Breast epithelium (tissue), 4 donors: ENCODE measurements at places on chromosomes 6 and 20.

DNA sequence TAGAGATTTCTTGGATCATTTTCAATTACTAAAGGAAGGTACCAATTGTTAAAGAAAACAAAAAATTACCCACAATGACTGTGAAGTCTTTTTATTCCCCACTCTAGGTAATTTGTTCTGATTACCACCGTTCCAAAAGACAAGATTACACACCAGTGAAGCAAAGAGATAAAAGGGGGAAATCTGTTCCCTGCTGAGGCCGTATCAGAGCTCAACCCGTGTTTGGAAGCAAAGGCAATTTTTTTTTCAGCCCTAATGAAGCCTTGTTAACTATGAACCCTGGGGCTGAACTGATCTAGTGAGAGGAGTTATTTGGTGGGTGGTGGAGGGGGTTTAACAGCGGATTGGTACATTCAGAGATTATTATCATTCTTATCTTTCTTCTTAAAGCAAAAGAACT lies 128.5 kb downstream of the ALDH8A1 start:
- DNase-seq, result no peak

GRCh38 chr6:125748406-125749172 lies 843 bp upstream of the HEY2 start:
- DNase-seq, result no peak

- no peak for DNase-seq
Measured at GRCh38 chr20:40255365-40255764, 433.7 kb downstream of the MAFB start.

DNA sequence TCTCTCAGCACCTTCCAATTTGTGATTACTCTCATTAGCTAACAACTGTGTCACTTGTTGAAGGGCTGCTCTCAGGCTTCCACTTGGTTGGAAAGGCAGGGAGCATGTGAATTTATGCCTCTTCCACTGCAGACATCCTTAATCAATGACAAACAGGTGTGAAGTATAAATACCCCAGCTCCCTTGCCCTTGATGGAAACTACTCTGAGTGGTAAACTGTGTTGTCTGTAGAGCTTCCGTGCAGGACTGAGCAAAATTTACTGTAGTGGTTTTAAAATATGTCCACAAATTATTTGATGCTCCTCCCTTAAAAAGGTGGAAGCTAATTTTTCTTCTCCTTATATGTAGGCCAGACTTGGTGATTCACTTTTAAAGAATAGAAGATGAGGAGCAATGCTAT lies 253.0 kb upstream of the TBX18 start:
- DNase-seq, result no peak

- DNase-seq, result no peak
Measured at GRCh38 chr6:166998256-166999144, 697 bp upstream of the CEP43 start.

DNA sequence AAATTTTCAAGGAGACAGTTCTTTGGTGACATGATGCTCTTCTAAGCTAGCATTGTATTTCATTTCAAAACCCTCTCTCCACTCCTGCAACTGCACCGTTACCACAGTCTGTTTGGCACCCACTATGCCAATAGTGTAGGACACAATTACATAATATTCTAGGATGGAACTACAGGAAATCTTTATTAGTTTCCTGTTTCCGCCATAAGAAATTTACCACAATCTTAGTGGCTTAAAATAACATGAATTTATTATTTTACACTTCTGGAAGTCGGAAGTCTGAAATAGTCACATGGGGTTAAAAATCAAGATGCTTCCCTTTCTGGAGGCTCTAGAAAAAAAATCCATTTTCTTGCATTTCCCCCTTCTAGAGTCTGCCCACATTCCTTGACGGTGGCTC lies 733.1 kb downstream of the HDGFL1 start:
- no peak for DNase-seq

GRCh38 chr6:42300701-42301100 lies 83.0 kb upstream of the MRPS10 start:
- DNase-seq, result no peak

DNA sequence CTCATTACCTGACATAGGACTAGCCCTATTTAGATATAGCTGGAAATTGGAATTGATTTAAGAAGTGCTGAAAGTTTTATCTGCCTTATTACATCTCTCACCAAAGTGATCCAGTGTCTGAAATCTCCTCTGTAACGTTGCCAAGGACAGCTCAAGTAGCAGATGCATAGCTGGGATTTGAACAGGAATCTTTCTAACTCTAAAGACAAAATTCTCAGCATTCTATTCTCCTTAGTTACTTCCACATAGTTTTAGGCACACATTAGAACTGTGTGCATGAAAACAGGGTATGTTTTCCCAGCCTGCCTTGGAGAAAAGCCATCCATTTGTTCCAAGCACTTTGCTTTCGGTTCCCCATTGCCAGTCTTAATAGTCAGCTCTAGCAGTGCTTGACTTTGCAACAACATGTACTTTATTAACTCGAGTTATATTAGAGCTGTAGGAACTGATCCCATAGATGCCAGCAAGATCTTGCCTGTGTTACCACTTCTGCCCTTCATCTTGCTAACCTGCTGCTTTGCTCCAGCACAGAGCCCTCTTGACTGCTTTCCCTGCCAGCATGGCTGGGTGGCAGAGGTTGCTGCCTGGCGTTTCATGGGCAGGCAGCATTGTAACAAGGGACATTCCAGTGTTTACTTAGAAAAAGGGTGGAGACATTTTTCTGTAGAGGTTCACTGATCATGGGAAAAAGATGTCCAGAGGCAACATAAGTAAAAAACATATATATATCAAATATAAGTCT lies 56.1 kb upstream of the STMND1 start:
- DNase-seq, result no peak

DNA sequence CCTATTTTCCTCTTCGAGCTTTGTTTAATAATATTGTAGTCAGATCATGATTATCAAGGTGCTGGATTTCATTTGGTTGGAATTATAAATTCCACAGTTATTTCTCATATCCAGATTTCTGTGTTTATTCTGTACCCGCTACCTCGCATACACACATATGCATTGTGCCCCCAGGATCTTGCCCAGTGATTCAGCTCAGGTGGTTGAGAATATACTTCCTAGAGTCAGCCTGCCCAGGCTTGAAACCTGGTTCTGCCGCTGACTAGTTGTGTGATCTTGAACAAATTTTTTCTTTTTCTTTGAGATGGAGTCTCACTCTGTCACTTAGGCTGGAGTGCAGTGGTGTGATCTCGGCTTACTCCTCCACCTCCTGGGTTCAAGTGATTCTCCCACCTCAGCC lies 14.7 kb downstream of the GINM1 start:
- DNase-seq, result no peak

GRCh38 chr20:7879883-7880282 lies 60.4 kb downstream of the HAO1 start:
- DNase-seq, result no peak

DNA sequence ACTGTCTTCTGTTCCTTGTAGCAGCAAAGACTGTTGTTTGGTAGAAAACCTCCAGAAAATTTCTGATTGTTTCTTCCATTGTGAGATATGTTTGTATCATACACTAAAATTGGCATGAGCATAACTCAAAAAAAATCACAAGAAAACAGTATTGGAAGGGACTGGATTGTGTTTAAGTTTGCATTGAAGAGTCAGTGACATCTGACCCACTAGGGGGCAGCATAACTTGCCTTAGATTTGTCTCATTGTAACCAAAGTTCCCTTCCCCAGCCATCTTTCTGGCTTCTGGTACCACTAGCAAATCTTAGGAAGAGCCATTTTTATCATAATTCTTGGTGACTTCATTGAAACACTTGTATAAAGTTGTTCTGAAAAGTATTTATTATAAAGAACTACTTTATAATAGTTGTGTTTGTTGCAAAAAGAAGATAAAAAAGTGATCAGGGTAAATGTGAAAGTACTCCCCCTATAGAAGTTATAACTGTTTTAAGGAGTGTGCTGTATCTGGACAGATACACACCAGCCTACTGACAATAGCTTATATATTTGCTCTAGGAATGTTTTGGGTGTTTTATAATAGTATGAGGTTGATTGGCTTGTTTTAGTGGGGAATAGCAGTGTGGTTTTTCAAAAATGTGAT lies 7.7 kb downstream of the CSTF1 start:
- no peak for DNase-seq

GRCh38 chr20:63377256-63377941 lies 16.2 kb upstream of the CHRNA4 start:
- DNase-seq, result no peak

DNA sequence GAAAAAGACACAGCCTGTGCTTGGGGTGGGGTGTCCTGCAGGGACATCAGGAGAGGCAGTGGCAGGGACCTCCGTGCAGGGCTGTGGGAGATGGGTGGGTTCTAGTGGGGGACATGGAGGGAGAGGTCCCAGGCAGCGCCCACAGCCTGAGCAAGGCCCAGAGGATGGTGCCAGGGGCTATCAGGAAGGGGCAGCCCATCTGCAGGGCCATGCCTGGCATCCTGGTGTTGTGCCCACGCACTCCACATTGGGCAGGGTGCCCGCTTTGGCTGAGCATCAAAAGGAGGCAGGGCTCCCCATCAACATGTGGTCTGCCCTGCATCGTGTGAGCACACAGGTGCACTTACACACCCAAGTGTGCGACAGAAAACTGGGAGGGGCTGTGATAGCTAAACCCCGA lies 184.3 kb upstream of the SNX9 start:
- DNase-seq, result no peak

DNA sequence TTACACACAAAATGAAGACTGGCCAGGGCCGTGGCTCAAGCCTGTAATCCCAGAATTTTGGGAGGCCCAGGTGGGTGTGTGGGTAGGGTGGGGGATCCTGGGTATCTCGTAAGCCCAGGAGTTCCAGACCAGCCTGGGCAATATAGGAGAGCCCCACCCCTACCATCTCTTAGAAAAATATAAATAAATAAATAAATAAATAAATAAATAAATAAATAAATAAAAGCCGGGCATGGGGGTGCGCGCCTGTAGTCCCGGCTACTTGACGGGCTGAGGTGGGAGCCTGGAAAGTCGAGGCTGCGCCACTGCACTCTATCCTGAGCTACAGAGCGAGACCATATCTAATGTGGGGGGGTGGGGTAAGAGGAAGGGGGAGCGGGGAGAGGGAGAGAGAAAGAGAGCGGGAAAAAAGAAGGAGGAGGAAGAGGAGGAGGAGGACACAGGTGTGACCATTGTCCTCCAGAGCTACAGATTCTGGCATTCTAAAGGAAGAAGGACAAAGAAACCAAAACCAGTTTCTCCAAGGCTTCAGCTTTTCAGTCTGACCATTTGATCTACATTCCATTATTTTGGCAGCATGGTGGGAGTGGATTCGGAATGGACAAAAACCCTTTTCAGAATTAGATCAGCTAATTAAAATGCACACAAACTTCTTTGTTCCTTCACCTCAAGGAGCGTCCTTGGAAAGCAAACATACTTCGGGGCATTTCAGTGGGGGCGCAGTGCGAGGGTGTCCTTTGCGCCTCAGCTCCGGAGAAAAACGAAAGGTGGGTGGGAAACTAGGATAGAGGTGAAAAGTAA lies 577 bp upstream of the C6orf141 start:
- DNase-seq, result no peak

DNA sequence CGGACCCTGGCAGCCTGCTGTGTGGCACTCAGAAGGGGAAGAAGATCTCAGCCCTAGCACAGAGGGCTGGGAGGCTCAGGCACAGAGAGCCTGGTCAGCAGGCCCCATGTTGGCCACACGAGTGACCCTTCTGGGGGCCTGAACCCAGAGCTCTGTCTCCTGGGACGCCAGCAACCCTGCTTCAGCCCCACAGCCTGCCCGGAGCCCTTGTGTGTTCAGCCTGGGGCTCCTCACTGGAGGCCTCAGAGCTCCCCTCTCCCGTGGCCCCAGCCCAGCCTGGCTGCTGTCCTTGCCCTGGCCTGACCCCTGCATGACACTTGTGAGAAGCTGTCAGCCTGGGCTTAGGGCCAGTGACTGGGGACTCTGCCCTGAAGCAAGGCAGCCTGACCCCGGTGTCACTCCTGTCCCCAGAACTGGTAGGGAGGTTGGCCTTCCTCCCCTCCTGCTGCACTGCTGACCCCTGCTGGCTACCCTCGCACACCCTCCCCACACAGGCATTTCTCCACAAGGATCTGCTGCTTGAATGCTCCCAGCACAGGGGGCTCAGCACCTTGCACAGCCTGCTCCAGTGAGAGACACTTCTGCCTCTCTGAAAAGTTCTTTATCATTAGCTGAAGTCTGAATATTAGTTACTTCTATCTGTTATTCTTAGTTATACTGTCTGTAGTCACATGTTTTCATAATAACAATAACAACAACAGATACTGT lies 15.4 kb upstream of the IP6K3 start:
- peak; percentile 66 for DNase-seq

GRCh38 chr6:34587325-34587724 lies 31.2 kb upstream of the SPDEF start:
- DNase-seq, result no peak

GRCh38 chr20:55031971-55032370 lies 556.6 kb downstream of the DOK5 start:
- no peak for DNase-seq

- no peak for DNase-seq
Measured at GRCh38 chr6:109021870-109022269, 72.8 kb downstream of the SESN1 start.

DNA sequence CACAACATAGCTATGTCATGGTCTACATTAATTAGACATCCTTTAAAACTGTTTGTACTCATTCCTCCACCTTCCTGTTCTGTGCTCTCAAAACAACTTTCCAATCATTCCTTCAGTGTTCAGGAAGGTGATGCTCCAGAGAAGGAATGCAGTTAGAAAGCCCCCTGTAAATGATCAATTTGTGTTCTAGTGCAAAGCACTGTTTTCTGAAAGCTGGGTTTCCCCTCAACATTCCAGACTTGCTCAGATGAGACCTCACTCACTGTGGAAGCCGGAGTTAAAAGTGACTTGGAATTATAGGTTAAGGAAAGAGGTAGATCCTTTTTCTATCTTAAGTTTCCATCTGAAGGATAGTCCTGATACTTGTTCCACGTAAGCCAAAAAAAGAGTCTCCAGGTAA lies 95.9 kb downstream of the BMP2 start:
- DNase-seq, result no peak

- DNase-seq, result no peak
Measured at GRCh38 chr6:36852481-36853147, 13.4 kb upstream of the CPNE5 start.

GRCh38 chr20:20743511-20744169 lies 31.2 kb upstream of the RALGAPA2 start:
- DNase-seq, result no peak

- DNase-seq, result peak; percentile 80
Measured at GRCh38 chr20:362271-363254, 15.7 kb downstream of the NRSN2 start.

DNA sequence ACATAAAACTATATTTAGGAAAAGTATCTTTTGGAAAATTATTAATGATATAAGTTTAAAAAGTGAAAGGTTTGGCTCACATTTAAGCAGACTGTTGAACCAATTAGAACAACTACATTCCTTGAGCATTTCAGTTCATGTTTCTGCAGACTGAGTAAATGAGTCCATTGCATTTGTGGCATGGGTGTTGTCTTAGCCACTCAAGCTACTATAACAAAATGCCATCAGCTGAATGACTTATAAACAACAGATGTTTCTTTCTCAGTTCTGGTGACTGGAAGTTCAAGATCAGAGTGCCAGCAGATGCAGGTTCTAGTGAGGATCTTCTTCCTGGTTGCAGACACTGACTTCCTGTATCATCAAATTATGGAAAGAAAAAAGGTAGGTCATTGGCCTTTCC lies 67.1 kb upstream of the SLC2A12 start:
- no peak for DNase-seq

GRCh38 chr6:33621711-33622388 lies 728 bp downstream of the ITPR3 start:
- DNase-seq, result no peak
